Activated T-helper 1 cell treated with anti-CD3 and anti-CD28 coated beads, Interleukin-2, amount 50 U/mL, for 16 hours (primary cell): ENCODE measurements at places on chromosomes 3 and 15.

DNA sequence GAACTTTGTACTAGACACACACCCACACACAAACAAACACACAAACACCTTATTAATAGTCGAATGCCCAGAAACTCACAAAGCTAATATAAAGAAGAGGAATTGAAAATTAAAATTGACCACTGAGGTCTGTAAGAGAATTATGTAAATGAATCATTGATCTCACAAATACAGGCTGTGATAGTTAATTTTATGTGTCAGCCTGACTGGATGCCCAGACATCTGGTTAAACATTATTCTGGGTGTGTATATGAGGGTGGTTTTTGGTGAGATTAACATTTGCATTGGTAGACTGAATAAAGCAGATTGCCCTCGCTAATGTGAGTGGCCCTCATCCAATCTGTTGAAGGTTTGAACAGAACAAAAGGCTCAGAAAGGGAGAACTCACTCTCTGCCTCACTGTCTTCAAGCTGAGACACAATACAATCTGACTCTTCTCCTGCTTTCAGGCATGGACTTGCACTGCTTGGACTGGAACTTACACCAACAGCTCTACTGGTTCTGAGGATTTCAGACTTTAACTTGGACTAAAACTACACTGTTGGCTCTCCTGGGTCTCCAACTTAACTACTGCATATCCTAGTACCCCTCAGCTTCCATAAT lies 199.4 kb upstream of the TTC14 start:
- DNase-seq, result no peak

DNA sequence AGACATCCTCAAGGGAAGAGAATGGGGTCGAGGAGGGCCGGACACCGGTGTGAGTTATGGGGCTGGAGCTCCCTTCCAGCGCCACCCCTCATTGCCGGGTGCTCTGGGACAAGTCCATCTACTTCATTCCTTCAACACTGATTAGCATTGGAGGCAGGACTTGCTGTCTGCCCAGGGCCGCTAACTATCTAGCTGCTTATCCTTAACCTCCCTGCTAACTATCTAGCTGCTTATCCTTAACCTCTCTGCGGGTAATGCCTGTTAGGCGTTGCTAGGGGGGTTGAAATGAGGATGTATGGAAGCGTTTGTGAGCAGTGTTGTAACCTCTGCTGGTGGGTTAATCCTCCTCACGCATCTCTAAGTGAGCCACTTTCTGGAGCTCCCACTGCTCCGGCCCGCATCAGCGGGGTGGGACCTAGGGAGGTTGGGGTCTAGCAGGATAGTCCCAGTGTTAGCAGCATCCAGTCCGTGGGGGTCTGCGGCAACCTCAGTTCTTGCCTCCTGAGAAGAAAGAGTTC lies 10.9 kb upstream of the CHAC1 start:
- DNase-seq, result no peak

DNA sequence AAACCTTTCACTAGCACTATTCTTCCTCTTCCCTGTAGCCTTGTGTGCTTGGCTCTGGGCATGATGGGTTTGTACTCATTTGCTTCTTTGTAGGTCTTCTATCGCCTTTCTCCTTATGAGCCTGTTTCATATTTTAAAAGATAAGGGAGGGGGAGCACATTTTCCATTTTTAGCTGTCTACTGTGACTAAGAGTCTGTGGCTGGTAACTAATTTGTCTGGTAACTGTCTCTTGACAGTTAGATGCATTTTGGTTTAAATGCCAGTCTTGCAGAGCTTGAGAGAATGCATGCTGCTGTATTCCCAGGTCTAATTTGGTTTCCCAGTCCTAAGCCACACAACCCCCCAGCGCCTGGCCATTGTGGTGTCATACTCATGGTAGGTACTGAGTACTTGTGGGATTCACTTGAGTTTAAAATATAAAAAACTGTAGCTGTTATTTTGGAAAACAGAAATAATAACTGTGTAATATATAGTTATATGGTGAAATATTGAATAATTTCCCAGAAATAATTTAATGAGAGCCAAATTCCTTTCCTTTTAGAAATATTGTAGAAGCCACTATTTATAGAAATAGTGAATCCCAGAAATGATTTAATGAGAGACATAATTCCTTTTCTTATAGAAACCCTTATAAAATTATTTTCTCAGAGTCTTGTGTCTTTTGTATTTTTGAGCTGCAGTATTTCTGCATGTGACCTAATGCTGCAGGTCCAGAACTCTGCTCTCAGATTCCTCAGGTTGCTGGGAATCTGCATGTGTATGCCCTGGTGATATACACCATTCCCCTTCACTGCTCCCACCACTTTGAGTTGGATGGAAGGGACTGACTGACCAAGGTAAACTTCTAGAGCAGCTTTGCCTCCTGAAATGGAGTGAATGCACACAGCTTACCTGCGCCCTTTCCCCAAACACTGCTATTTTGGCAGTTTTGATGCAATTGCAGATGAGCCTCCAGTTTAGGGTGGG lies 13.9 kb upstream of the GPR171 start:
- DNase-seq, result no peak

GRCh38 chr15:80440024-80440423 lies 35.8 kb downstream of the ARNT2 start:
- no peak for DNase-seq

- no peak for DNase-seq
Measured at GRCh38 chr3:70919661-70920060, 607.2 kb upstream of the MDFIC2 start.

DNA sequence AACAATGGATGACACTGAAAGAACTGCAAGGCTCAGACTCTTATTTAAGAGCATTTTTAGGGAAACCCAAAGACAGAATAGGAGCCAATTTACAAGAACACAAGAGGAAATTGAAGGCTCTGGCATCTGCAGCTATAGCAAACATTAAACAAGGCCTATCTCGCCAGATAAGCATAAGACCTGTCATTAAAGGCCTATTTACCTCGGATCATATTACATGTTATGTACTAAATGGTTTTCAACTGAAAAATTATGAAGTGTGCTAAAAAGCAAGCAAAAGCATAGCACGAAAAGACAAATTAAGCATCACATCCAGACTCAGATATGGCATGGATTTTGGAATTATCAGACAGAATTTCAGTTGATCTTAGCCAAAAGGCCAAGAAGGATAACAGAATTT lies 617.1 kb downstream of the SQOR start:
- no peak for DNase-seq

DNA sequence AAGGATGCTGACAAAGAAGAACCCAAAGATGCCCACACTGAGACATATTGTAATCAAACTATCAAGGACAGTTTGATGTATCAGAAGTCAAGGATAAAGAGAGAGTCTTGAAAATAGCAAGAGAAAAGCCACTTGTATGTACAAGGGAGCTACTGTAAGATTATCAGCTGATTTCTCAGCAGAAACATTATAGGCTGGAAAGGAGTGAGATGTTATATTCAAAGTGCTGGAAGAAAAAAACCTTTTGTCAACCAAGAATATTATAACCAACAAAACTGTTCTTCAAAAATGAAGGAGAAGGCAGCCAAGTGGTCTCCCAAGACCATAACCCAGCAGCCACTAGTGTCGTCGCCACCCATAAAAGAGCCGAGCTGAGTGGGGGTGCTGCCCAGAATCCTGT lies 93.2 kb downstream of the KLF13 start:
- DNase-seq, result no peak

- no peak for DNase-seq
Measured at GRCh38 chr3:128112357-128112968, 11.1 kb downstream of the RUVBL1 start.

GRCh38 chr15:66592505-66593218 lies 26.9 kb upstream of the LCTL start:
- DNase-seq, result no peak

DNA sequence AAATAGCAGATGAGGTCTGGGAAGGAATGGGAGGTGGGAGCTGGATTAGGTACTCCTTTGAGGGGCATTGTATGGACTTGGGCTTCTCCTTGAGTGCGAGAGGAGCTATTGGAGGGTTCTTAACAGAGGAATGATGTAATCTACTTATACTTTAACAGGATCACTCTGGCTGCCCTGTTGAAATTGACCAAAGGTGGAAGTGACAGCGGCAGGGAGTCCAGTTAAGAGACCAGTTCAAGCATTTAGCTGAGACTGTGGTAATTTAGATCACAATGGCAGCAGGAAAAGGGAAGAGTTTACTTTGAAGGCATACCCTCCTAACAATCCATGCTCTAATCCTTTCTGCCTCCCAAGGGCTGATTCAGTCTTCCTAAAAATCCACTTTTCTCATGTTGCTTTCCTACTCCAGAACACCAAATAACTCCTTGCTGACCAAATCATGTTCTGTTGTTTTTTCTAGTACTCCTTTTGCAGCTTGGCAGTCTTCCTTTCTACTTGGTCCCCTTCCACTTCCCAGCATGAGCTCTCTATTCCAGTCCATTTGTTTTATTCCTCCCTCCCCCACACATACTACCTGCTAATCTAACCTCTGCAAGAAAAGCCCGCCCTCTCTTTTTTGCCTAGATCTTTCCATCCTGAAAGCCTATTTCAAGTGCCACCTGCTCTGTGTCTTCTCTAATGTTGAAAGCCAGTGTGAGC lies 139.4 kb downstream of the NECTIN3 start:
- no peak for DNase-seq

- no peak for DNase-seq
Measured at GRCh38 chr3:87370007-87370406, 93.6 kb upstream of the POU1F1 start.

- DNase-seq, result no peak
Measured at GRCh38 chr3:183554377-183554776, 1.1 kb downstream of the KLHL6 start.

DNA sequence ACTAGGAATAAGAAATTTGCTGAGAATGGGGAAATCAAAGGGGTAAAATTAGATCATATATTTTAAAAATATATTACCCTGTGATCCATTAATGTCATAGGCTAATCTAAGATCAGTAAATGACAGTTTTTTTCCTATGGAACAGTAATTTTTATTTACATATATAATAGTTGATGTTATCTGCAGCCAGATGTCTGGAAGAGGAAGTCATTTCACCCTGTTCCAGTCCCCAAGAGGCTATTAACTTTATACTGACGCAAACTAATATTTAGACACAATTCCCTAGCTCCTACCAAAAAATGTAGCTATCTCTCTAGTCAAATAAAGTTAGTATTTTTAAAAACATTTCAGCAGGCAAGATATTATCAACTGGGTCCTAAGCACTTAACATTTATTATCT lies 558.0 kb downstream of the MECOM start:
- DNase-seq, result no peak

DNA sequence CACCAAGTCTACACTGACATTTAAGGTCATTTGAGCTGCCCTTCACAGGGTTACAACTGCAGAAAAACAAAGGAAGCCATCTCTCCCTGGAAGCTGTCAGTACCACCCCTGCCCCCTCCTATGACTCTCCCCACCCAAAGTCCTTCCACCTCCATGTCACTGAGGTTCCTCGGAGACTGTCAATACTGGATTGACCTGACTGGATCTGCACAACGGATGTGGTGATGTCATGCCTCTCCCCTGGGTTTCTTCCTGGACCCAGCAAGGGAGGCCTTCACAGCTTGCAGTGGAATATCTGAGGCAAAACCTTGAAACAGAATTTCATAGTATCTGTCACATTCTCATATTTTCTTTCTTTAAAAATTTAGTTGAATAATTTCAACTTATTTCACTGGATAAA lies 153.5 kb downstream of the CLSTN2 start:
- no peak for DNase-seq

DNA sequence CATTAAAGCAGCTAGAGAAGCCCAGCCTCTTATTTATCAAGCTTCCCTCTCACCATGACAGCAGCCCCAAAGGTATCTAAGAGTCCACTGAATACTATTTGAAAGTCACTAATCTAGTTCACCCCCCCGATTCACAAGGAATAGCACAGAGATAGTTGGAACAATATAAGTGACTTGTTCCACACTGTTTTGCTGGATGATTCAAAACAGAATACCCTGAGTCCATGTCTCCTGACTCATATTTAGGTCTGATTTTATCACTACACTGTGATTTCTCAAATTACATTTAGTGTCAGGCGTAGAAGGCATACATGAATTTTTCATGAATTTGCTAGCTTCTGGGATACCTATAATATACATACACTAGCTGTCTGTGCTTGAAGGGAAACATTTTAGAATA lies 18.7 kb upstream of the EOGT start:
- DNase-seq, result no peak

- no peak for DNase-seq
Measured at GRCh38 chr3:194342861-194343560, 8.1 kb downstream of the CPN2 start.

DNA sequence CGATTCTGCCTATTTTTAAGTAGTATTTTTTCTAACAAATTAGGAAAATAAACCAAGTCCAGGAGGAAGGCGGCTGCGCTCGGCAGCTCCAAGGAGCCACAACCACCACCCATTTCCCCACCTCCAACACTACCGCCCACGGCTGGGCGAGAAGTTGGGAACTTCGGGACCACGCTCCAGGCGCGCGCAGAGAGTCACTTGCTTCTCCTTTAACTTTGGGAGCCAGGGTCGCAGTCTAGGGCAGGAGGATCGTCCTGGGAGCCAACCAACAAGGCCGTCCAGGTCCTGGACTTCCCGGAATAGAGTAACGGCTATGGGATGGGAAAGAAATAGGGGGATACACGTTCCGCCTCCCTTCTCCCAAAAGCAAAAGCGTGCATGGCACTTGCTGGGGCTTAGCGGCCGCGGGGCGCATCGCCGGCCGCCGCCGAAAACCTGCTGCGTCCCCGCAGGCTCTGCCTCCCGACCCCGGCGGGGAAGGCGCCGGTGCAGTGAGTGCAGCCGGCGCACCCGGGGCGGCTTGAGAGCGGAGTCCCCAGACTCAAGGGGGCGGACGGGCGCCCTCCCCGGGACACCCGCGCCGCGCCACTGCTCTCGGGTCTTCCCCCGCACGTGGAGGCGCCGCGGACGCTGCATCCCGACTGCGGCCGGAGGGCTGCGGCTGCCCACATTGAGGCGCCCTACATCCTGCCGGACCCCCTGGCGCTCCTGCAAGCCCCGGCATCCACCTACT lies 699 bp downstream of the MEGF11 start:
- no peak for DNase-seq

DNA sequence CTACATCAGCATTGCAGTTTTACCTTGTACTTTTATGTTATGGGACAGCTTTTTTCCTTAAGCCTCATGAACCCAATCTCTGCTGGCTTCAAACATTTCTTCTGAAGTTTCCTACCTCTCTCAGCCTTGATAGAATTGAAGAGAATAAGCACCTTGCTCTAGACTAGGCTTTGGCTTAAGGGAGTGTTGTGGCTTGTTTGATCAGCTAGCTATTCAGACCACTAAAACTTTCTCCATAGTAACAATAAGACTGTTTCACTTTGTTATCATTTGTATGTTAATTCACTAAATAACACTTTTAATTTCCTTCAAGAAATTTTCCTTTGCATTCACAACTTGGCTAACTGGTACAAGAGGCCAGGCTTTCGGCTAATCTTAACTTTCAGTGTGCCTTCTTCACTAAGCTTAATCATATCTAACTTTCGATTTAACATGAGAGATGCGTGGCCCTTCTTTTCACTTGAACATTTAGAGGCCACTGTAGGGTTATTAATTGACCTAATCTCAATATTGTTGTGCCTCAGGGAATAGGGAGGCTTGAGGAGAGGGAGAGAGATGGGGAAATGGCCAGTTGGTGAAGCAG lies 8.1 kb upstream of the TIGIT start:
- no peak for DNase-seq
